Activated naive CD4-positive, alpha-beta T cell treated with anti-CD3 and anti-CD28 coated beads, Interleukin-2, amount 10 ng/mL, durations not matched to agents 5 hours and 36 hours (primary cell): ENCODE measurements at places on chromosomes 3 and 15. TPM values are rescaled to one million over a fixed set of nuclear protein-coding genes. Genes with fewer than 3 reads are reported as not detected.

EHHADH gene
- 2.0 TPM for total RNA-seq

C3orf20 gene
- total RNA-seq, result 0.15 TPM

SSUH2 gene
- not detected for total RNA-seq

TASOR gene
- total RNA-seq, result 66.8 TPM

SKIC8 gene
- total RNA-seq, result 42.4 TPM

DAZL gene
- total RNA-seq, result not detected

NOX5 gene
- total RNA-seq, result not detected

SOX2 gene
- not detected for total RNA-seq

IL5RA gene
- not detected for total RNA-seq

NEK10 gene
- total RNA-seq, result 0.75 TPM

H1-8 gene
- not detected for total RNA-seq

CBLB gene
- 133 TPM for total RNA-seq

SYNPR gene
- not detected for total RNA-seq

HESX1 gene
- total RNA-seq, result 0.24 TPM

WDR48 gene
- 37.5 TPM for total RNA-seq

AMIGO3 gene
- total RNA-seq, result not detected

MELTF gene
- 7.8 TPM for total RNA-seq

CCDC39 gene
- not detected for total RNA-seq

CHRD gene
- not detected for total RNA-seq

SRGAP3 gene
- 5.8 TPM for total RNA-seq

TUSC7 gene
- not detected for total RNA-seq

CHL1 gene
- total RNA-seq, result not detected

RASGRF1 gene
- total RNA-seq, result not detected

THSD4 gene
- not detected for total RNA-seq

TRH gene
- total RNA-seq, result not detected

CLDN16 gene
- total RNA-seq, result not detected

GRAMD2A gene
- total RNA-seq, result not detected

ZIC1 gene
- total RNA-seq, result not detected

MED12L gene
- 0.26 TPM for total RNA-seq

RETNLB gene
- total RNA-seq, result not detected

SIDT1 gene
- total RNA-seq, result 19.7 TPM

CLEC3B gene
- total RNA-seq, result 0.41 TPM

SPTBN5 gene
- total RNA-seq, result 2.3 TPM

GOLGA6A gene
- 0.08 TPM for total RNA-seq

PAK6 gene
- total RNA-seq, result 0.91 TPM

UBA7 gene
- total RNA-seq, result 198 TPM

CNTN3 gene
- total RNA-seq, result not detected

GOLGA6L7 gene
- not detected for total RNA-seq

GOLGA8O gene
- 1.0 TPM for total RNA-seq

RASL12 gene
- not detected for total RNA-seq
